ENCODE measurements at places on chromosomes 1 and 21. TPM values are rescaled to one million over a fixed set of nuclear protein-coding genes. Genes with fewer than 3 reads are reported as not detected.
A peak's percentile ranks its signal among the peaks of the same experiment; 100 is the strongest.

- no peak for DNase-seq
These were observed 24.0 kb downstream of the URB2 start for GRCh38 chr1:229650045-229650444.

GRCh38 chr1:7257225-7257624 is 472.0 kb downstream of the CAMTA1 start:
- no peak for DNase-seq

GRCh38 chr1:206732992-206733391 is 37.6 kb upstream of the IL19 start:
- no peak for DNase-seq

DNA sequence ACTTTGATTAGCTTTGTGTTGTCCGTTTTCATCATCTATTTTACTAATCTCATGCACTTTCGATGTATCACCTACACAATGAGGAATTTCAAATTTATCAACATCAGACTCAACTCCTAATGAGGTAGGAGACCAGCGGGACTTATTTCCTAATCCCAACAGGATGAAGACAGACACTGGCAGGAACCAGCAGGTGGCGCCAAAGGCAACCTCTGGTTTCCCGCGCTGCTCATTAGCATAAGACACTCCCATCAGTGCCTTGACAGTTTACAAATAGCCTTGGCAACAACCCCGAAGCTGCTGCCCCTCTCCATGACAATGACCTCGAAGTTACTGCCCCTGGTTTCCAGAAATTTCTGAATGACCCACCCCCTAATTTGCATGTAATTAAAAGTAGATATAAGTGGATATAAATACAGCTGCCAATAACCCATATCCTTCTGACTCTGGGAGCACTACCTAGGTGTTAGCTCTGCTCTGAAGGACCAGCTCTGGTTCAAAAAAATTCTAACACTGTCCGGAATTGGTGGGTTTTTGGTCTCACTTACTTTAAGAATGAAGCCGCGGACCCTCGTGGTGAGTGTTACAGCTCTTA is 974.8 kb downstream of the ADGRL2 start:
- no peak for DNase-seq

- DNase-seq = no peak
These were observed 140.5 kb downstream of the FCRL5 start for GRCh38 chr1:157411769-157412168.

DNA sequence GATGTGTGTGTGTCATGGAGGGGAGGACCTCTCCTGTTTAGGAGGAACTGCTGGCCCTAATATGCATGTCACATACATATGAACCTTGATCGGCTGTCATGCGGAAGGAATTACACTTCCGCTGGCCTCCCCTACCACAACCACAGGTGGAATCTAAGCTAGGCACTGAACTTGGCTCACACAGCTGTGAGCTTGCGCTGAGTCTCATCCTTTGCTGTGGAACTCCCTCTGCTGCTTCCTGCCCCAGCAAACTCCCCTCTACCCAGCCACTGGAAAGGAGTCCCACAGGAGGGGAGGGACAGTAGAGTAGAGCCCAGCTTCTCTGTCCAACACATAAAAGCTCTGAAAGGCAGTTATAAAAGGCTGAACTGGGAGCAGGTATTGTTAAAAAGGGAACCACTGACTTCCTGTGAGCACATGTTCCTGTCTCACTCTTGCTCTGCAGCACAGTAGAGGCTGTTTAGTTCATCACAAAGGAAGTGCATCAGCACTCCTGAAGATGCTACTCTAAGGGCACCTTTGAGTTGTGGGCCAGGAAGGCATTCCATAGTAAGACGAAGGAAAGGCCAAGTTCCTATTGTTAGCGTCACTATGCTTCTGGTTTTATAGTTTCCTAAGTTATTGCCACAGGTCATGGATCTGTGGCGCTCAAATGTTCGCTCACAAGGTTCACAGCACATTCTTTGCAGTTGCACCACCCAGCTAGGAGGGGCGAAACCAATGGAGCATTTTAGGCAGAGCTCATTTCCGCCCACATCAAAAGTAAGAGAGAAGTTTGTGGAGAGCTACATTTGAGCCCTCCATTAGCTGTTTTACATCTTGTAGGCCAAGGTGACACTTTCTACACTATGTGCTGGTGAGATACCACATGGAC is 17.7 kb upstream of the PTPRC start:
- DNase-seq = peak; percentile 85

- DNase-seq = no peak
These were observed 53.8 kb downstream of the PTGS2 start for GRCh38 chr1:186626356-186626932.

- peak; percentile 37 for DNase-seq
These were observed 2.8 kb upstream of the WASF2 start for GRCh38 chr1:27492796-27493195.

GRCh38 chr1:228001738-228002535 is 4.9 kb upstream of the WNT3A start:
- DNase-seq = no peak

DNA sequence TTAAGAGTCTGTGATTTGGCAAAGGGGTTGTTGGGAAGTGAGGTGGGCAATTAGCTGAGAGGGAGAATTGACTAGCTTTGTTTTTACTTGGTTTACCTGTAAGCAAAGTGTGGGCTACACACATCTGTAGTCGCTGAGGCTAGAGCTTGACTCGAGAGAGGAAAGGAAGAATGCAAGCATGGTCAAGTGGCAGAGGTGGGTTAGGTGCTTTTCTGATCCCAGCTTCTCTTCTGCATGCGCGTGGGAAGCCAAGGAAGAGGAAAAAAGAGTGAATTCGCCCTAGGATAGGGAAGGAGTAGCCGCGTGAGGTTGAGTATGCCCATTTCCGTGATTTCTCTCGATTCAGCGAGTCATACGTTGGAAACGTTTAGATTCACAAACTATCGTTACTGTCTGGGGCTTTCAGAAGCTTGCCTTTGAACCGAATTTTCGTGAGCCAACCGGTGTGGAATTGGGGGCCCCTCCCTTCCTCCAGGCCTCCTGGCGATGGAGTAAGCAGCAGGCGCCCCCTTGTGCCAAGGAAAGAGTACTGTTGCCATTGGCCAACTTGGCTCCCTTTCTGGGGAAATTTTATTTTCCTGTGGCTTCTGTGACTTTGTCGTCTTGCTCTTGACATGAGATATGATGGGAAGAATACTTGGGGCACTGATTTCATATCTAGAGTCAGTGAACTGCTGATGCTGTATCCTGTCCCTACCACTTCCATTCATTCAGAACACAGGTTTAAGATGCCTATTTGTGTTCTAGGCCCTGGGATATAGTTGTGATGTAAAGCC is 1.3 kb downstream of the PIGV start:
- DNase-seq = peak; percentile 94

DNA sequence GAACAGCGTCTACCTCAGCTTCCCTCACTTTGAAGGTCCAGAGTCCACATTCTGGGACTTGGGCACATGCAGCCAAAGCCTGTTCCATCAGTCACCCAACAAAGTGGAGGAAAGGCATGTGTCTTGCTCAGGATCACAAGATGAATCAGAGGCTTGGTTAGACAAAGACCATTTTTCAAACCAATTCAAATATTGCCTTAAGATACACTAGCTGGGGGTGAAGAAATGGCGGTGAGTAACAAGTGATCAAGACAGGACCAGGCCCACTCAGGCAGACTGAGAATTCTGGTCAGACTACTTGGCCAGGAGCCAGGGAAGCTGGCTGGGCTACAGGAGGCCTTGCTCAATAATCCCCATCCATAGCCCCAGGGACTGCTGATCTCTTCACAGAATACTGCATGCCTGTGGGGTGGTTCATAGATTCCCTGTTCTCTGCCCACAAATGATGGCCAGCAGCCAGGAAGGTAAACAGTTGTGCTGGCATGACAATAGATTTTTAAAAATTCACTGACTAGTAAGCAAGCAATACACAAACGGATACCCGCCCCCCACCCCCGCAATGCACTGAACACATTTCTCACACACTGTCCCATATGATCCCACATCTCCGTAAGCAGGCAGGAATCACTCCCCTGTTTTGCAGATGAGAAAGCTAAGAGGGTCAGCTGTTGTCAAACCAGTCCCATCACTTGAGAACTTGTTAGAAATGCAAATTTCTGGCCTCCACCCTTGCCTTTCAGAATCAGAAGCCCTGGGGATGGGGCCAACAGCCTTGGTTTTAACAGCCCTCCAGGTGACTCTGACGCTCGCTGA is 27.2 kb downstream of the ERI3 start:
- DNase-seq = peak; percentile 78

DNA sequence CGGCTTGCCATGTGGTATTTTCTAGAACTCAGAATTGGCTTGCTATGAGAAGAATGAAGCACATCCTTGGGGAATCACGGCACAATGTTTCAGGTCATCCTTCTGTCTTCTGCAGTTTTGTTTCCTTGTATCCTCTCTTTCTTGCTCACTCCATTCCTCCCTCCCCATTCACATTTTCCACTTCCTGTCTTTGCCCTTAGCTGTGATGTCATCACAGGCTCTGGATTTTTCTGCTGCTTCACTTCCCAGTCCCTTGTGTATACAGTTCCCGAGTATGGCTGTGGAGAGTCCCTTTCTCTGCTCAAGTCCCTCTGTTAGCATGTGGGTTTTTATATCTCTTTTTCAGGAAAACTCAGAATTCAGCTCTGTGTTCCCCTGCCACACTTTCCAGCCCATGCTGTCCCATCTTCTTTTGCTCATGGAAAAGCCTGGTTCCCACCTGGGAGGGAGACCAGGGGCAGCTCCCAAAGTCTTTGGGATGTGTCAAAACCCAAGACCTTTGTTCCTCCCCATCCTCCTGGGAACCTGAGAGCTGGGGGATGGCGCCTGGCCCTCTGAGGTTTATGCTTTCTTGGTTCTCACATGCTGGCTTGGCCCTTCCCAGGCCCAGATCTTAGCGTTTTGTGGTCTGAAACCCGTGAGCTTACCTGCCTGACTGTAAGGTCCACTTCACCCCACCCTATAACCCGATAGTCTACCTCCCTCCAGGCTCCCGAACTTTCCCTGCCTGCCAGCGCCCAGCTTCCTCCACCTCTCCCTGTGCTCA is 4.8 kb upstream of the RGS16 start:
- DNase-seq = no peak

DNA sequence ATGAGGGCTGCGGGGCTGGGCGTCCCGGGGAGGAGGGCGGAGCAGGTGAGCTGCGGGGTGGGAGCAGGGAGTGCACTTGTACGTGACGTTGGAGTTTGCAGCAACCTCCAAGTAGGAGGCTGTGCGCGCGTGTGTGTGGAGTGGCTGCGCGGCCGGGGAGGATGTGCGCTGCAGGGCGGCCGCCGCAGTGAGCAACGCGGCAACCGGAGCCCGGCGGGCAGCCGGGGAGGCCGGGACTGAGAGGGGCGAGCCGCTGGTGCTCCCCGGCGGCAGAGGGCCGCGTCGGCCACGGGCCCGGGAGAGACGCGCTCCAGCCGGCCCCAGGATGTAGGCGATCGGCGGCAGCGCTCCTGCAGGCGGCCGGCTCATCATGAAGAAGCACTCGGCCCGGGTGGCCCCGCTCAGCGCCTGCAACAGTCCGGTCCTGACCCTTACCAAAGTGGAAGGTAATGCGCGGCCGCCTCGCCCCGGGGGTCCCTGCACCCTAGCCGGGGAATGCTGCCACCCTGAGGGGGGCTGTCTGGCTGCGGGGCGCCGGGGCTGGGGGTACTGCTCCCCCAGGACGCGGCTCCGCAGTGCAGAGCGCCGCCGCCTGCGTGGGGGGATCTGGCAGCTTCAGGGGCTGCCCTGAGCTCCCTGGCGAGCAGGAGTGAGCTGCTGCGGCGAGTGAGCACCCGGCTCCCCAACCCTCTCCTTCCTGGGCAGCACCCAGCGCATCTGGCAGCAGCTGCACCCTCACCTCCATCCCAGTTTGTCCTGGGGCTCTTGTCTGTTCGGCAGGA is 158.9 kb upstream of the COA6 start:
- no peak for DNase-seq

DNA sequence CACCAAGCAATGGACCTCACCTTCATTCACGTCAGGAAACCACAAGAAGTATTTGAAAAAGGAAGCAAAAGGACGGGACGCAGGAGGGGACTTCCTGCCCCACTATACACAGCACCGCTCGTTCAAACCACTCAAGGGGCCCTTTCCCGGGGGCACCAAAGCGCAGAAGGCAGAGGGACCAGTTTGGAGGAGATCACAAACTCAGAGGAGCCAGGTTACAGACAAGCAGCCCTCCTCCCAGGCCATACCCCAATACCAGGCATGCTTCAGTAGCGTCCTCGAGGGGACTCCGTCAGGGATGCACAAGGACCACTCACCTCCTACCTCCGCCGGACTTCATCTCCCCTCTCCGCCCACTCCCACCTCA is 685 bp downstream of the CRTC2 start:
- peak; percentile 63 for DNase-seq

GRCh38 chr1:164511001-164511705 is 47.8 kb upstream of the PBX1 start:
- DNase-seq = no peak

GRCh38 chr1:77085109-77085508 is 134.1 kb downstream of the PIGK start:
- DNase-seq = no peak

DNA sequence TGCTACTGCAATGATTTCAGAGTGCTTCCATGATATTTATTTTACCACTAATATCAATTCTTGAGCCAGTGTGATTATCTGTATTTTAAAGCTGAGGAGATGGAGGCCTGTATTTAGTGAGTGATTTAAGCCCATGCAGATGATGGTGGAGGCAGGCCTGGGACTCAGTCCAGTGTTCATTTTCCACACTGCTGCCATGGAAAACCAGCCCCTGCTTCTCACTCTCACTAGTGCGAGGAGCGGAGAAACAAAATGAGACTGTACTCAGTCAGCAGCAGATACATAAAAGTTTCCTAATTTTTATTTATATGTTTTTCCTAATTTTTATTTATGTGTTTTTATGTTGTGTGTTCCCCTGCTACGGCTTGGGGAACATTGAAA is 32.8 kb downstream of the LRRC8B start:
- DNase-seq = no peak

DNA sequence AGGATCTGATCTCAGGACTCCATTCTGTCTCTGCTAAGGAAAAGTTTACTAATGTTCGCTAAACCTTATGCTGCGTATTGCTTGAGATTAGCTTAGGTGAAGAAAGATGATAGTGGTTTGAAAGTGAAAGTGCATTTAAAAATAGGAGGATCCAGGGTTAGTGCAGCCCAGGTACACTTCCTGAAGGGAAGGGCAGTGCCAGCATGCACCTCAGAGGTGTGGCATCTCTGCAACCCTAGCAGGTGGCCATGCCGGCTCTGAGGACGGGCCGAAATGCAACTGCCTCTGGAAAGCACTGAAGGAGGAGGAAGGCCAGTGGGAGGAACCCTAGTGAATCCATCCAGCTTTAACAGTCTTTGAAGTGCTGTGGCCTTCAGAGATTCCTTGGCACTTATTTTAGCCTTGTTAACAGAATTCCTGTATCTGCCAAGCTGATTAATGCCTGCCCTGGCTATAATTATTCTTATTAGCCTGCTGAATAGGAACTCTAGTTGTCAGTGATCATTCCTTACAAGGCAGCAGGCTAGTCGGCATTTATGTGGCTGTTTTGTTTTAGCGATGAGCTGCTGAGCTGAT is 5.5 kb downstream of the PTGFRN start:
- DNase-seq = peak; percentile 74

GRCh38 chr1:96130432-96130831 is 591.2 kb upstream of the PTBP2 start:
- DNase-seq = no peak

Gene TMEM61
- 10.2 TPM for total RNA-seq

Gene MXRA8
- 34.3 TPM for total RNA-seq

Gene NPR1
- 15.8 TPM for total RNA-seq

Gene NAV1
- total RNA-seq = 13.9 TPM

Gene SERPINC1
- total RNA-seq = not detected

Gene MARK1
- total RNA-seq = 8.0 TPM

Data from Peyer's patch (tissue), 4 donors.